Activated CD4-positive, alpha-beta T cell treated with anti-CD3 and anti-CD28 coated beads, Interleukin-2, amount 50 U/mL, for 48 hours (primary cell): ENCODE measurements at places on chromosomes 2 and 18.

DNA sequence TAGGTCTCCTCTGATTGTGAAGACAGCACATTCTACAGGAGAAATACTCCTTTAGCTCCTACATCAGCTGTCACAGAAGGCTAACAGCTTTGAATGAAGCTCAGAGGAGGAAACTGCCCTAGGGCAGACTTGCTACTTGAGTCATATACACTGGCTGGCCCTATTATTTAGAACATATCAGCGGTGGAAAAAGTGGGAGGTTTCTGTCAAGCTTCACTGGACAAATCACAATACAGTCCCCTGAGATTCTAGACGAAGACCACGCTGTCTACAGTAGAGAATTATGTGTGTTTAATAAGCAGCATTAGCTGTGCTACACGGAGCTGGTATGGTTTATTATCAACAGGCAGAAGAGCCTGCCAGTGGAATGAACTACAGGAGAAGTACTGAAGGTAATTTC, 230.9 kb upstream of the FSIP2 start:
- DNase-seq: no peak

DNA sequence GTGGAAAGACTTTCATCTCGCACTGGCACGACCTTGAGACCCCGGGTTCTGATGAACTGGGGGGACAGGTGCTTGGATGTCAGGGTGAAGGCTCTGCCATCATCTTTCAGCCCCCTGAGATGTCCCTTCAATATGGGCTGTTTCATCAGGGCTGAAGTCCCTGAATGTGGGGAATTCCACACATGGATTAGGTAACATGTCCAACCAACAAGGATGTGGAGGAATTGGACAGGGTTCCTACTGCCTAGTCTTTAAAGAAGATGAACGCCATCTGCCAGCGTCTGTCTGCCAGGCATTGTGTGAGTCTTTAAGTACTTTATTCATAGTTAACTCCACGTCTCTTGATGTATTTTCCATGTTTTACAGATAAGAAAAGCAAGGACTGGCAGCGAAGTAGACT, 5.9 kb upstream of the GRHL1 start:
- DNase-seq: no peak

DNA sequence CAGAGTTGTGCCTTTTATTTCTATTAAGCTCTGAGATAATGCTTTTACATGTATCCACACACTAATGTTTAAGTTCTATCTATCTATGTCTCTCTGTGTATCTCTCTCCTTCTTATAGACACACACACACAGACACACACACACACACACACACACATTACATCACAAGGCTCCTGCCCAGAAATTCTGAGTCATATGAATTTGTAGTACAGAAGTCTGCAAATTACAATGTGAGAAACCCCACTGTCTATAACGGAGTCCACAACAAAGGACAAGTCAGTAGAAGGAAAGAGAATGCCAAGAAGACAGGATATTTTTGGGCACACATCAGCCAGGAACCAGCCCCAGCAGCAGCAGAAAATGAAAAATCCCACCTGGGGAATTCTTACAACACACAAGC, 142.4 kb downstream of the EN1 start:
- no peak for DNase-seq

DNA sequence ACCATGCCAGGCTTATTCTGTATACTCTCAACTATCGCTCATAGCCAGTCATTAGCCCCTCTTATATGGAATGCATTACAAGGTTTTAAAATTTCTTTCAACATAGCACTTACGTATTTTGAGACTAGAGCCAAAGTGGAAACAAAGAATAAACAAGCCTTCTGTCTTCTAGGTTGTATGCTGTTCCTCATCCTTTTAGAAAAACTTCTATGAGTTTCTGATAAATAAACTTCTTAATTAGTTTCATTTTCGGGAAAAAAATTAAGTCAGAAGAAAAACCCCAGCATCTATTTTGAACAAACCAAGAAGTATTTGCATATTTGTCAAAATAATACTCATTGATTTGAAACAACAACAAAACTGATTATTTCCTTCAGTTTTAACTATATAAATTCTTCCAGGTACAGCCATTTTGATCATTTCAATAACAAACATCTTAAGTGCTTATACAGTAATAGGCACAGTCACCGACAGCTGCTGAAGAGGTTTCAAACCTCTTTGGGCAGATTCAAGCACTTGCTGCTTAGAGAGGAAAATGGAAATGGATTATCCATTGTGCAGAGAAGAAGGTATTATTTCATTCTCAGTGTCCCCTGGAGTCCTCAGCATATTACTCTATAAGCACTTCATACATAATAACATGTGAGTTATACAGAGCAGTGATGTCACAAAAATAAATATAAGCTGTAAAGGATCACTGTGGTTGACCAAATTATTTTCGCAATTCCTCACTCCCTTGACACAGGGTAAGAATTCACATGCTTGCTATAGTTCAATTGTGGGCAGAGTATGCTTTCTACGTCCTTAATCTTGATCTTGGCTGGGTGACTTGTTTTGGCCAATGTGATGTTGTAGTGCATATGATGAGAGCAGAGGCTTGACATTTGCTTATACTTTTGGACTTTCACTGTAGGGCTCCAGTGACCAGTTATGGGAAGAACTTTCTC, 833.8 kb downstream of the TRIB2 start:
- DNase-seq: no peak

DNA sequence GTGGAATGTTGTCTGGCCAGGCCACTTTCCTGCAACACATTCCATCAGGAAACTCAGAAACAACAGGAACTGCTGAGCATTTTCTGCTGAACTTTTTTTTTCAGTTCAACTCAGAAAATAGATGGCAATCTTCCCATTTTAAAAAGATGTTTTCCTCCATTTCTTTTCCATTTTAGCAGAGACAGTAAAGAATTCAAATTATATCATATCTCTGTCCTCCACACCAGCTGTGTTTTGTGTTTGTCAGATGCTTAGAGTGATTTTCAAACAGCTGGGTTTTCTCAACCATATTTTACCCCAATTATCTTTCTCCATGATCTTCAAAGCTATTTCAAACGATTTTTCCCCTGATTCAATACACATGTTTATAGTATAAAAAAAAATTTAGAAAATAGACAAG, 713.4 kb downstream of the LRRTM4 start:
- DNase-seq: no peak

GRCh38 chr18:24015639-24016631, 1.4 kb downstream of the TTC39C start:
- no peak for DNase-seq

GRCh38 chr2:3009005-3009404, 368.6 kb downstream of the EIPR1 start:
- DNase-seq: no peak

- DNase-seq: no peak
Measured at GRCh38 chr18:26756556-26756955, 109.0 kb downstream of the AQP4 start.

DNA sequence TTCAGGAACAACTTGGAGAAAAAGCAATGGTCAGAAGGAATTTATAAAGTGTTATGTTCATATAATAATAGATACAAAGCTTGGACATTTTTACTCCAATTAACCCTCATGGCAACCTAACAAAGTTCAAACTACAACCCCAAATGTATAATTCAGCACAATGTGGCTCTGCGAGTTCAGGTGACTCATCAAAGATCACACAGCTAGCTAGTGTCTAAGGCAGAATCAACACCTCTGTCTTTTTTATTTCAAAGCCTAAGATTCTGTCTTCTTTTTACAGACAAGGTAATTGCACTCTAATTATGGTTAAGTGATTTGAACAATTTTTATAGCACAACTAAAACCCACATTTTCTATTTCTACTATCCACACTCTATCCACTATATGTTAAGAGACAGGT, 90.5 kb downstream of the CHST9 start:
- no peak for DNase-seq

DNA sequence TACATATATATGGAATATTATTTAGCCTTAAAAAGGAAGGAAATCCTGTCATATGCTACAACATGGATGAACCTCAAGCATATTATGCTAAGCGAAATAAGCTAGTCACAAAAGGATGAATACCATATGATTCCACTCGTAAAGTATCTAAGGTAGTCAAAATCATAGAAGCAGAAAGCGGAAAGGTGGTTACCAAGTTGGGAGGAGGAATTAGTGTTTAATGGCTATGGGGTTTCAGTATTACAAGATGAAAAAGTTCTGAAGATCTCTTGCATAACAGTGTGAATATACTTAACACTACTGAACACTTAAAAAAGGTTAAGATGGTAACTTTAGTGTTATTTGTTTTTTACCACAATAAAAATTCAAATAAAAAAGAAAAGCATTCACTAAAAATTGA, 99.0 kb downstream of the MGAT5 start:
- DNase-seq: no peak

DNA sequence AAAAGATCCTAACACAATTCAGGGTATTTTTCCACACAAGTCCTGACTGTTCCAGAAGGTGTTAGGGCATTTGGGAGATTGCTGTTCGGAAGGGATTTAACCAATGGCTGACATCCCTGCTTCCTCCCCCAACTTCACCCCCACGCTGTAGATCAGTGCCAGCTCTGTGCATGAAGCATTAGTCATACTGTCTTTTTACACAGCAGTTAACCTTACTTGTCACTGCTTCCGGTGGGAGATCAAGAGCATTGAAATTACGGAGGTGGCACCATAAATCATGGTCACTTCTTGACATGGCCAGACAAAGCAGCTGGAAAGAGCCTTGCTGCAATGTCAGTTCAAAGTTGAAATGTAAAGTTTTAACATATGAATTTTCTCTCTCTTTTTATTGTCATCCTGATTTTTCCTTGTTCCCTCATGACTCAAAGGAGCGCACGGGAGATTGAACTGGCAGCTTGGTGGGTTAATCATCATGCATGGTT, 70.2 kb downstream of the HRH4 start:
- DNase-seq: no peak

- no peak for DNase-seq
Measured at GRCh38 chr2:134360745-134361487, 107.0 kb downstream of the MGAT5 start.

DNA sequence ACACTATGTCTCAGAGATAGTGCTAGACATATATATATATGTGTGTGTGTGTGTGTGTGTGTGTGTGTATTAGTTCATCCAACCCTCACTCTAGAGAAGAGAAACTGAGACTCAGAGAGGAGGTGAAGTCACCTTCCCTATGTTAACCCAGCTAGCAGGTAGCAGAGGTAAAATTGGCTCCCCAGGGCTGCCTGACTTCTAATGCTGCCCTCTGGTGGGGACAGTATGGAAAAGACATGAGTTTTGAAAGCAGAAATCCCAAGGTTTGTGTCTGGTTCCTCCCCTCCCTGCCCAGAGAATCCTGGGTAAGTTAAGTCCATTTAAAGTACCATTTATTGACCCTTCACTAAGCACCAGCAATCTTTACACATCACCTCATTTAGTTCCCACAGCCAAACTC, 137.7 kb downstream of the THNSL2 start:
- DNase-seq: peak; percentile 12

GRCh38 chr2:126664639-126665038, 8.7 kb downstream of the GYPC start:
- DNase-seq: no peak

DNA sequence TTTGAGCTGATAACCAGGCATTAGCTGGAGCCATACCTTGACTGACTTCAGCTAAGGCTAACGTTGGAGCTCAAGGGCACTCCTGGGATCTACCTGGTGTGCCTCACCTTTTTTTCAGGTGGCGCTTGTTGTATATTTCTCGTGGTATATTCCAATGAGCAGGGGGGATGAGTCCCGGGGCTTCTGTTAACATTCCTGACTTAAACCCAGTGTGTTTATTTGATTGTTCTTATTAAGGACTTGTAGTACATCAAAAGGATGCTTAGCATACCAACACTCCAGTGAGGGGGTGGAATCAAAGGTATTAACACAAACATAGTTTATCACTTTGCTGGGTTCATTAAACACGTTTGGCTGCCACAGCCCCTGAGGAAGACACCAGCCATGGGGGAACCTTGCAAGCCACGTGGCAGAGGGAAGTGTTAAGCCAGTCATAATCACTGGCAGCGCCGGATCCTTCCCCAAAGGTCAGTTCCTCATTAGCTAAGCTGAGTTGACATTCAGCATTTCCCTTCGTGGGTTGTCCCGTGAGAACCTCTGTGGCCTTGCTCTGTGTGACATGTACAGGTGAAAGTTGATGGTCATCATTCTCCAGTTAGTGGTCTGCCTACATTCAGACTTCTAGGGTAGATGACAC, 119.5 kb upstream of the MCFD2 start:
- DNase-seq: no peak

DNA sequence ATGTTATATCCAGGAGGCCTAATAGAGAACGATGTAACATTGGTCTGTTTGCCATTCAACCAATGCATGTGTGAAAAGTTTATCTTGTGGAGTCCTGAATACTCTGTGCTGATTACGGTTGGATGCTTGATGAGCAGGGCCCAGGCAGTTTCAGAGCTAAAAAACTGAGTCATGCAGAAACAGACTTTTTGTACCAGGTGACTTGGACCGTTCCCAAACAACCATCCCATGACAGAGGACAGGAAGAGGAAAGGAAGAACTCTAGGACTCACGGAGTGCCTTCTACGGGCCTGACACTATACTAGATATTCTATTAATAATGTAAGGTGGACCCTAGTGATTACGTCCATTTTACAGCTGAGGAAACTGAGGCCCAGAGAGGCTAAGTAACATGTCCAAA, 142.1 kb downstream of the ARHGAP28 start:
- DNase-seq: no peak

GRCh38 chr2:192749611-192750200, 555.0 kb upstream of the TMEFF2 start:
- no peak for DNase-seq

GRCh38 chr2:113692698-113693428, 63.6 kb downstream of the SLC35F5 start:
- peak; percentile 43 for DNase-seq

- no peak for DNase-seq
Measured at GRCh38 chr18:3179430-3180089, 40.2 kb downstream of the MYOM1 start.

DNA sequence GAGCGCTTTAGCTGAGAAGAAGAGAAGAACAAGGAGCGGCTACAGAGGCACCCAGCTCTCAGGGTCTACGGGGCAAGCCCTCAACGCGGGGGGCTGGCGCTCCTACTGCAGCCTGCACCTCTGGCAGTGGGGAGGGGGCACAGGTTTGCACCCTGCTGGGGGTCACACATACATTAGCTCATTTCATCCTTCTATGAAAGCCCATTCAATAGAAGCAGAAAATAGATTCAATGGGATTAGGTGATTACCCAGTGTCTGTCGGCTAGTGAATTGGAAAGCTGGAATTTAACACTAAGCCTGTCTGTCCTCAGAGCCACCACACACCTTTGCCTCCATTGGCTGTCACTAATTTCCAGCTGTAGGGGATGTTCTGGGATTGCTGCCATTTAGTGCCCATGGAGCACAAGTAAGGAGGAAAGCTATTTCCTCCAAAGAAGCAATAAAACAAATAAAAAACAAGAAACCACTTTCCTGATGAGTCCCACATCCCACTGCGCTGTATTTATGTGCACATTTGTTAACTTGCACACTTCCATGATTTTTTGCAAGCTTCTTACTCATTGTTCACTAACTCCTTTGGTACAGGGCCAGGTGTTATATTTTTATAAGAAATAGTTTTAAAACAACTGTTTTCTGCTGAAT, 319.6 kb upstream of the REV1 start:
- no peak for DNase-seq

DNA sequence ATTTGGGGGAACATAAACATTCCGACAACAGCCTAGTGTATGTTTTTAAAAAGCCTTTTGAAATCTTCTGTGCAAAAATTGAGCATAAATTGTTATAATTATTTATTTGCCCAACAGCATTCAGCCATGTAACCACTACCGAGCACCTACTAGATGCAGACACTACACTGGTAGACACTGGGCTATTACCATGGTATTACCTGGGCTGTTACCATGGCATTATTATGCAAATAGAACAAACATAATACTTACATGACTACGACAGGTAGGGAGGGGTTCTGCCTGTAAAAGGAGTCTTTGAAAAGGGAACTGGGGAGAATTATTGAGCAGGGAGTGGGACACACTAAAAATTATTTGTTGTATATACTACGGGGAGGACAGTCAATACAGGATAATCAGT, 116.4 kb downstream of the MREG start:
- DNase-seq: no peak
